ENCODE measurements at places on chromosomes 7 and 10. TPM values are rescaled to one million over a fixed set of nuclear protein-coding genes. Genes with fewer than 3 reads are reported as not detected.

The NEUROG3 gene
- not detected for total RNA-seq

DNA sequence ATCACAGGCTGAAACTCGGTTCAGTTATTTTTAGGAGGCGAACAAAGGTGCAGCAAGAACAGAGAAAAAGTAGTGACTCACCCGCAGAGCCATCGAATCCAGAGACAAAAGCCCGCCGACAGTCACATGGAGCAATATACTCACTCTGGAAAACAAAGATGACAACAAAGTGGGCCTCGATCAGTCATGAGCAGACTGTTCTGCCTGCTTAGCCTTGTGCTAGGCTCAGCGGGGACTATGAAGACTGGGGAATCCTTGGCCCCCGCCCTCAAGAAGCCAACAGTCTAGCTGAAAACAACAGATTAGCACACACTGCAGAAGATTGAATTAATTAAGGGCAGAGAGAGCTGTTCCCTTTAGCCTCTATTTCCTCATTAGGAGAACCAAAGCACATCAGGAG is 30.4 kb downstream of the XPNPEP1 start:
- DNase-seq, result no peak

DNA sequence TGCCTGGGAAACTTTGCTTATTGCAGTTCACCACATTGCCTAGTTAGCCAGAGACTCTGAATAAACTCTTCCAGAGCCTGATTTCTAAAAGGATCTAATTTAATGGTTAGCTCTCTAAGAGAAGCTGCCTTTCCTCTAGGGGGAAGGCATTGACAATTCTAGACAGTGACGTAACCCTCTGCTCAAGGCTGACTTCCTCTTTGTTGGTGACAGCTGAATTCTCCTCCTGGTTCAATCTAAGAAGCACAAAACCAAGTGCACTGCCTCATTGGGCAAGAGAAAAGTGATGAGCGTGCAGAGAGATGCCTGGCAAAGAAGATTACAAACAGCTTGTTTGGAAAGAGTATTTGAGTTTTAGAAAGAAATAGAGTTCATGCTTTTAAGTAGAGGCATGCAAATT is 102.7 kb downstream of the MACC1 start:
- DNase-seq, result no peak

- no peak for DNase-seq
Measured at GRCh38 chr7:101226721-101227120, 8.8 kb downstream of the ZNHIT1 start.

GRCh38 chr7:126016722-126017121 is 1087.1 kb upstream of the POT1 start:
- DNase-seq, result no peak

The TEX47 gene
- total RNA-seq, result not detected

DNA sequence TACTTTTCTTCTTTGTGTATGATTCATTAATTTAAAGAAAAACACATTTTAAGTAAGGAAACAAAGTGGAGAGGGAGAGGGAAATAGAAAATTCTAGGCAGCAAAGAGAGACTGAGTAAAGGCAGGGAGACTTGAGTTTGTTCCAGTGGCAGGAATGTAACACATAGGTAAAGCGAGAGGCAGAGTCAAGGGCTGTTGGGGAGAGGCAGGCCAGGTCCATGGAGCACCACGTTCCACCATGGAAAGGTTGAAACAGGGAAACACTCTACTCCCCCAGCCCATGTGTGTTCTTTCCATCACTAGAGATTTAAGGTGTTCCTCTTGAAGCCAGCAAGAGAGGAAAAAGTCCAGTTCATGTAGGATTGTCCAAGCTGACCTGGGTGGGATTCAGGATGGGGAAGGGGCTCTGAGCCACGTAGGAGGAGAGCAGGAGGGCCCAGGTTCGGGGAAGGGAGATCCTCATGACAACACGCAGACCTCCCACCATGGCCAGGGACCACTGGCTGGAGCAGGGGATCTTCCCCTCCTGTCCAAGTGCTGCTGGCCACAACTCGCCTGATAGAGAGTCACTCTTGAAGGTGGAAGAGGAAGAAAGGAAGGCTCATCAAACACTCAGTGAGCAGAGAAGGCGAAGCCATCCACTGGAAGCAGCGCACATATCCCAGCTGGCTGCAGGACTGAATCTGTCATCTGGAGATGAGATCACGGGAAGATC is 666.4 kb upstream of the MKI67 start:
- DNase-seq, result no peak

DNA sequence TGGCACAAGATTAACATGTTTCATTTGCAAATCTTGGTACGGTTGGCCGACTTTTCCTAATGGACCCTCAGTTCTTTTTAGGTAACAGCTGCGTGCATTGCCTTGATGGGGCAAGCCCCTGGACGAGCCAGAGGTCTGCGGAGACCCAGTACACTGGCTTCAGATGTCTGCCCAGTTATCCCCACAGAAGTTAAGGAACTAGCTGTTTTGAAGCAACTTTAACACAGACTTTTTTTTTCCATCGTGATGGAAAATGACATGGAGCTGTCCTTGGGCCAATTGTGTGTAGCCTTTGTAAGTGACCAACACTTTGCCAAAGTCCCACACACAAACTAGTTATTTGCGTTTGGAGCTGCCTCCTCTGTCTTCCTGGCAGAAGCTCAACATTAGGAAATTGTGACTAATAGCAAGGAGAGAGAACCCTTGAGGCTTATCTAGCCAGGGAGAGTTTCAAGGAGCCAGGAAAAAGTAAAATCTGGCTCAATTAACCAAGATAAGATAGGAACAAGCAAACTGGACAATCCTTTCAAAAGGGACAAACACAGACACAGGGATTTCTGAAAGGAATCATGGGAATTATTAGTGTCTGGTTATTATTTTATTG is 99.6 kb upstream of the BMPER start:
- no peak for DNase-seq

The SCIN gene
- total RNA-seq, result 0.29 TPM

DNA sequence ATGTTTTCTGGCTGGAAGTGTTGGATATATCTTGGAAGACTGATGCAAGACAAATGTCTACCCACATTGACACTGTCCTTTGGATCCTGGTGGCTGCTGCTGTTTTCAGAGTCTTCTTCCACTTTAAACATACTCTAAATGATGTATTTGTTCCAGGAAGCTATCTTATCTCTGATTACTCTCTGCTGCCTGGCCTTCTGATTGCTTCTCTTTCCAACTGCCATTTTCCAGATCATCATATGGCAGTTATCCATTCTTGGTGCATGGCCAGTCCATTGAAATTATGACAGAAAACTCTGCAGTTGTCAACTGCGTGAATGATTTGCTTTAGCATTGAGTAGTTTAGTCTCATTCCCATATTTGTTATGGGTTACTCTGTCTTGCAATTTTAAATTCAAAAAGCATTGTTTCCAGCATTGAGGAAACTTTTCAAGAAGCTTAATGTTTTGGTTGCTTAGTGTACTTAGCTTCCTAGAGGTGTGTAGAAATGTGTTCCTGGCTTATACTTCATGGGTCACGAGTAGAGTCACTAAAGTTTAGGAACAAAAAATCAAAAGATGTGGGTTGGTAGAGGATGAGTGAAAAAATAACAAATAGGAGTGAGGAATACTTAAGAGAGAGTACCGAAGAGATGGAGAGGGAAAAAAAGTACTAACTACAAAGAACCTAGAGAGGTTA is 268.3 kb upstream of the MTPN start:
- no peak for DNase-seq

DNA sequence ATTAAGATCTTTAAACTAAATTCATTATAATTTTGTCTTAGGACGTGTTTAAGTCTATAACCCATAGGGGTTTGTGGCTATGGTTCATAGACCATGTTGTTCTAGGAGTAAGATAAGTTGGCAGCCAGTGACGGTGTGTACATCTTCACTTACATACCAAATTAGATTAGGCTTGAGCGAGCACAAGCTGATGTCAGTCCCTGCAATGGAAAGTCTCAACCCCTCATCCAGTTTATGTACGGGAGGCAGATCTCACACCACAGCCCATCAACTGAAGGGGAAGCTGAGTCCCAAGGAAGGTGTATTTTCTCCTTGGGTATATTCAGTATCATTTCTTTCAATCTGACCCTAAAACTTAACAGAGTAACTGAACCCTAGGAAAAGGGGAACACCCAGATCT is 5.1 kb upstream of the SMC3 start:
- no peak for DNase-seq

DNA sequence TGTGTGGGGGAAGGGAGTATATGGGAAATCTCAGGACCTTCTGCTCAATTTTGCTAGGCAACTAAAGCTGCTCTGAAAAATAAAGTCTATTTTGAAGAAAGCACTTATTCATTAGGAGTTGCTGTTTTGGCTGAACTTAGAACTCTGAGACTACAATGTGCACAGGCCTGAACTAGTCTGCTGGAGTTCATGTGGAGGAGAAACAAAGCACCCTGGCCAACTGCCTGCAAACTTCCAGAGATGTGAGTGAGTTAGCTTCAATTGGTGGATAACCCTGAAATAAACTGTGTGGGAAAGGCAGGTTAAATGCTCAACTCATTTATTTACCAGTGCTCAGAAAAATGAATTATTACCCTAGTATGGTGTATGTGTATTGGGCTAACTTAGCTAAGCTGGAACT is 17.3 kb upstream of the FAM241B start:
- no peak for DNase-seq

GRCh38 chr10:786633-787474 is 97.4 kb upstream of the DIP2C start:
- DNase-seq, result no peak

GRCh38 chr10:30364345-30365268 is 15.5 kb upstream of the MTPAP start:
- DNase-seq, result no peak

GRCh38 chr7:38223306-38223705 is 45.3 kb downstream of the STARD3NL start:
- no peak for DNase-seq

DNA sequence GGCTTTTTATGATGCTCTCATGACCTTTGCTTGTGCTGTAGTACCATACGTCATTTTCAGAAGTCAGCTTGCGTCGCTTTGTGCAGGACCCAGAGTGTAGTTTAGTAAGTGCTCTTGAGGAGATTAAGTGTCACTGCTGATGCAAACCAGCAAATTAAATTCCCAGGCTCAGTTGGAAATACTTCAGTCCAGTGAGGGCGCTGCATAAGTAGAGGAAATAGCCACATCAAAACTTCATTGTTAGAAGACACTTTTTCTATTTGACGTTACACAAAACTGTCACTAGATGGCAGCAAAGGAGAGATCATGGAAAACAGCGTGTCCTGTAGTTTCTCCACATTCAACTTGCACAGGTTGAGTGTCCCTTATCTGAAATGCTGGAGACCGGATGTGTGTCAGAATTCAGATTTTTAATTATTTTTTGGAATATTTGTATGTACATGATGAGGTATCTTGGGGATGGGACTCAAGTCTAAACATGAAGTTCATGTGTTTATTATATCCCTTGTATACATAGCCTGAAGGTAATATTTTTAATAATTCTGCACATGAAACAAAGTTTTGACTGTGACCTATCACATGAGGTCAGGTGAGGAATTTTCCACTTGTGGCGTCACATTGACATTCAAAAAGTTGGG is 7.9 kb downstream of the ZNF22 start:
- DNase-seq, result no peak

DNA sequence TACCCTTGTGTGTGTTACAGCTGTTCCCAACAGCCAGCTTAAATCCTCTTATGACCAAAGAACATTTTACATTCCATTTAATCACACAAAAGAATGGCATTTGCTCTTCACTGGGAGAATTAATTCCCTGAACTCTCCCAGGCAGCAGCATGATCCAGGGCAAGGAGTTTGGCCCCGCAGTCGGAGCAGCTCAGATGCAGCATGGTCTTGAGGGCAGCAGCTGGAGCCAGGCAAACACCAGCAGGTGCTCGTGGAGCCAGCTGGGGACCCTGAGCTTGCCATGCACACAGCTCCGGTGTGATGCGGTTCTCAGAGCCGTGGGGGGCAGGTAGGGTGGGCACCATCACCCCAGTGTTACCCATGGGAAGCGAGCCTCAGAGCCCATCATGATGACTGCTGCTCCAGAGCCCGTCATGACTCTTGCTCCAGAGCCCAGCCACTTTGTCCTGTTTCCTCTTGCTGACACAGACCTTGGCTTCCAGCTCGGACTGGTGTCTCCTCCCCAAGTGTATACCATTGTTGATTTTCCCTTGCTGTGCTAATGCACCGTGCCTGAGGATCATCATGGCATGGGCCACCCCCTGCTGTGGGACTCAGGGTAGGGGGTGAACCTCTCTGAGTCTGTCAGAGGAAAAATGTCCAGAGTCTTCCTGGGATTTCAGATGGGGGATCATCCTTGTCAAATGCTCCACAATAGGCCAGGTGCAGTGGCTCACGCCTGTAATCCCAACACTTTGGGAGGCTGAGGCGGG is 75.8 kb downstream of the ZRANB1 start:
- no peak for DNase-seq

DNA sequence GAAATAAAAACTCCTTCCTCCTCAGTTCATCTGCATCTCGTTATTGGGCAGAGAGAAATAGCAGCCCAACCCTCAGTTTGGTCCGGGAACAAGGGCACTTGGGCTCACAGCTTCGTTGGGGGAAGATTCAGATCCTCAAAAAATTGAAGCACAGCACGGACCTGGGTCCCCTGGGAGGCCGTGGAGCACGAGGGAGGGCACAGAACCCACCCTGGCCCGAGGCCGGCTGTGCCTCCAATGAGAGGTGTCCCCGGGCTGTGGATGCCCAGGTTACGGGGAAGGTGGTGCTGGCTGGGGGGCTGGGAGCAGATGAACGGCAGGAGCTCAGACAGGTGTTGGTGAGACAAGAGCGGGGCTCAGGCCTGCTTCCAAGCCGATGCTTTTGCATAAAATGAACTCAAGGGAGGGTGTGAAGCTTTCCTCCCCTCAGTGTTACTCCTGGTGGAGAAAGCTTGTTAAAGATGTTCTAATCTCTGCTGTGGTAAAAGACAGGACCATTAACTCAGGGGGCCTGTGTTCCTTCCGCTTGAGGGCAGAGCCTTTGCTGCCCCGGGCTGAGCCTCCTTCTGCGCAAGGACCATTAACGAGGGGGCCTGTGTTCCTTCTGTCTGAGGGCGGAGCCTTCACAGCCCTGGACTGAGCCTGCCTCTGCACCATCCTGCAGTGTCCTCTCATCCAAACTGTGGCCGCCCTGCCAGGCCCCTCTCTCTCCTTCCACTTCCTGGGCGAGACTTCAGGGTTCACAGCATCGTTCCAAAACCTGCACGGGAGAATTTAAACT is 302.2 kb downstream of the ADARB2 start:
- DNase-seq, result no peak

The IL15RA gene
- 33.5 TPM for total RNA-seq

GRCh38 chr7:1458683-1459511 is at the start of gene MICALL2:
Gene MICALL2, minus strand, starts transcription at chr7:1459470. Its CDS starts 144 bp downstream, at chr7:1459326.
- DNase-seq, result no peak

The FGF8 gene
- total RNA-seq, result not detected

- no peak for DNase-seq
Measured at GRCh38 chr10:30011396-30011795, 48.0 kb downstream of the JCAD start.

GRCh38 chr7:138565451-138566114 is 105.5 kb downstream of the TRIM24 start:
- DNase-seq, result no peak

DNA sequence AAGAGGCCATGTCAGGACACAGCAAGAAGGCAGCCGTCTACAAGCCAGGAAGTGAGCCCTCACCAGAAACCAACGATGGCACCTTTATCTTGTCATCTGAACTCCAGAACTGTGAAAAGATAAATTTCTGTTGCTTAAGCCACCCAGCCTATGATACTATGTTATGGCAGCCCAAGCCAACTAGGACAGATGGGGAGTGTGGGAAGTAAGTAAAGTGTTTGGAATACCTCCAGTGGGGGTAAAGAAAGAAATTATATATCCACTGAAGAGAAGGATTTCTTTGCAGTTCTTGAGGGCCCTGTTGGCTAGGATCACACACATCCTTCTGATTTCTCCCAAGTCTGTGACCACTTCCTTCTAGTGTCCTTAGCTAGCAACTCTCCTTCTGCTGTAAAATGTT is 384.4 kb downstream of the TNS3 start:
- no peak for DNase-seq

- no peak for DNase-seq
Measured at GRCh38 chr10:105597312-105597711, 956.2 kb downstream of the SORCS3 start.

Data from CD8-positive, alpha-beta memory T cell (primary cell).